Stimulated activated CD8-positive, alpha-beta memory T cell treated with anti-CD3 and anti-CD28 coated beads, Interleukin-15, amount 100 ng/mL, for 24 hours (primary cell): ENCODE measurements at places on chromosomes 1 and 21.

DNA sequence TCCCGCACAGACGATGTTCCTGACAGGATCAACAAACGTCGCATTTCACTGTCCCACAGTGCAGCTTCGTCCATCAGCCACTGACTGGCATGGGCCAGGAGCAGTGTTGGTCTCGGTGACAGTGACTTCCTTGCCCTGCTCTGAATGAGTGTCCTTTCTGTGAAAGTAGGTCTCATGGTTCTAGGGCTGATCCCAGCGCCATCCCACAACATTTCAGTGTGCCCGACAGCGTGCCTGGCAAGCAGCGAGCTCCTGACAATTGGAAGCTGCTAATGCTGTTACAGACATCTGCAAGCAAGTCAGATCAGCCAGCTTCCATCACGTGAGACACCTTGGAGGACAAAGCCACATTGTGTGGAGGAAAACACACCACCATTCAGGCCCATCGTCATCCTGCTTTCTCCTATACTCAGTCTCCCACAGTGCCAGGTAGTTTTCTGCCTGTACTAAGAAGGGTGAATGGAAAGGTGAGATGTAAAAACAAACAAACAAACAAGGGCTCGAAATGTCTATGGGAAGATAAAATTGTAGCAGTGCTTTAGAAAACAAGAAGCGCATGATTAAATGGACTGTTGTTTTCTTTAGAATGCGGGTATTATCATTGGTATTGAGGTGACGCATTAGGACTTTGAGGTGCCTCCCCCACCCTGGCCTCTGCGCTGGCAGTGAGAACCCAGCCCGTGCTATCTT is 21.9 kb downstream of the ERRFI1 start:
- no peak for DNase-seq

- no peak for DNase-seq
These were observed 81.4 kb upstream of the ZNF326 start for GRCh38 chr1:89913353-89914095.

- DNase-seq, result no peak
These were observed 31.8 kb downstream of the CSF1 start for GRCh38 chr1:109942434-109942833.

DNA sequence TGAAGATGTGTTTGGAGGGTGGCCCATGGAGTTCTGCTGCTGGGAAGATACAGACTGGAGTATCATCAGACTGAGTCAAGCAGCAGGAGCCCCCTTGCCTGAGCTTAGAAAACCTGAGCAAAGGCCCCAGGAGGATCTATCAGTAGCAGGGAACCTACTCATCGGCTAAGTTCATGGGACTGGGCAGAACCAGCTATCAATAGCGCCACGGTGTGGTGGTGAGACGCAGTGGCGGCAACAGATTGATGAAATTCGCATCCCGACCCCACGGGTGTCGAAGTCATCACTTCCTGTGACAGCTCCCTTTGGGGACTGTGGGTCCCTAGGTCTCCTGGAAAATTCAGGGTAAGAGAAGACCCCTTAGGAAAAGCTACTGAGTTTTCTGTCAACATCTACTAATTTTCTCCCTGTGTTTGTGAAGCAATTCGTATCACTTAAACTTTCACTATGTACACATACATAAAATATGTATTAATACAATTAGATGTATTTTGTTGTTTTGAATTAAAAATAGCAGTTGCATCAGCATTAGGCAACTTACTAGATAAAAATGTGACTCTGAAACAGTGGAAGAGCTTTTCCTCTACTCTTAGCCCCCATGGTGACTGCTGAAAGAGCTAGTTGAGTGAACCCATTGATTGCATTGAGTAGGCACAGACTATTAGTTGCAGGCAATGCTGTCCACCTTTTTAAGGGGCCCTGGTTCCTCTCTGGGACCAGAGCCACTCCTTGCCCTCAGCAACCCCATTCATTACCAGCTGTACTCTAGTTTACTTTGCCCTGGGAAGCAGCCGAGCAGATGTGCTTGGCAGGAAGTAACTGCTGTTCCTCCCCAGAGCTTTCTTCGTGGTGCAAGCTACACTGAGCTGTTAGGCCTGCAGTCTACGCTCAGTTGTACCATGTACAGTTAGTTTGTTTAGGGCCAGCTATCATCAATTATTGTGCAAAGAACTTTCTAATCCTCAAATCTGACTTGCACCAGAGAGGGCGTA is 7.3 kb upstream of the CACNA1S start:
- peak; percentile 16 for DNase-seq

- DNase-seq, result no peak
These were observed 148.7 kb downstream of the ZZZ3 start for GRCh38 chr1:77533660-77534305.

- DNase-seq, result no peak
These were observed 717.3 kb downstream of the MATN1 start for GRCh38 chr1:30005972-30006619.
